ENCODE measurements at places on chromosomes 6 and 20.
A peak's percentile ranks its signal among the peaks of the same experiment; 100 is the strongest.

DNA sequence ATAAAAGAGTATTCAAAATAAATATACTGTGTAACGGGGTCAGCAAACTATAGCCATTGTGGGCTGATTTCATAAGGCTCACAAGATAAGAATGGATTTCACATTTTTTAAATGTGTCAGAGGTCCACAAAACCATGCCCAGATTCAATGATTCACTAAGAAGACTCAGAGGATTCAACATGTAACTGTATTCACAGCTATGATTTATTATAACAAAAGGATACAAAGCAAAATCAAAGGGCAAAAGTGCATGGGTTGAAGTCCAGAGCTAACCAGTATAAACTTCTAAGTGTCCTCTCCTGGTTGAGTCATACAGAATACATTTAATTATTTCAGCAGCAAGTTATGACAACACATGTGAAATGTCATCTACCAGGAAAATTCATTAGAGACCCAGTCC lies 49.2 kb downstream of the TBC1D32 start:
- no peak for DNase-seq

- DNase-seq = no peak
Observed at GRCh38 chr6:88867841-88868731, 95.3 kb downstream of the RNGTT start.

- DNase-seq = no peak
Observed at GRCh38 chr20:31670371-31671228, 32.9 kb downstream of the COX4I2 start.

- no peak for DNase-seq
Observed at GRCh38 chr6:54614499-54615195, 231.9 kb upstream of the FAM83B start.

DNA sequence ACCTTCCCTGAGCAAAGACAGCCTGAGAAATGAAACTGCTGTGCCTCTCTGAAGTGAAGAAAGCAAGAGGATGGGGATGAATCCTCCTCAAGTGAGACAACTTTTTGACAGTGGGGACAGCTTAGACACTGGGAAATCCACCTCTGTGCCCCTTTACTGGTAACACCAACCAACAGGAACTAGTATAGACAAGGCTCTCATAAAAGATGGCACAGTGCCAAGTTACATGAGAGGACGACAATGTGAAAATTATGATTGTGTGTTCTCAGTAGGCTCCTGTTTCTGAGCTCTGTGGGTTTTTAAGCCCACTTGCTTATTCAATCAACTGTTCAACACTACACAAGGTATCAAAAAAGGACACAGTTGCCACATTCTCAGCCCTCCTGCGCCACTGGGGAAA lies 41.6 kb upstream of the LYRM2 start:
- no peak for DNase-seq

DNA sequence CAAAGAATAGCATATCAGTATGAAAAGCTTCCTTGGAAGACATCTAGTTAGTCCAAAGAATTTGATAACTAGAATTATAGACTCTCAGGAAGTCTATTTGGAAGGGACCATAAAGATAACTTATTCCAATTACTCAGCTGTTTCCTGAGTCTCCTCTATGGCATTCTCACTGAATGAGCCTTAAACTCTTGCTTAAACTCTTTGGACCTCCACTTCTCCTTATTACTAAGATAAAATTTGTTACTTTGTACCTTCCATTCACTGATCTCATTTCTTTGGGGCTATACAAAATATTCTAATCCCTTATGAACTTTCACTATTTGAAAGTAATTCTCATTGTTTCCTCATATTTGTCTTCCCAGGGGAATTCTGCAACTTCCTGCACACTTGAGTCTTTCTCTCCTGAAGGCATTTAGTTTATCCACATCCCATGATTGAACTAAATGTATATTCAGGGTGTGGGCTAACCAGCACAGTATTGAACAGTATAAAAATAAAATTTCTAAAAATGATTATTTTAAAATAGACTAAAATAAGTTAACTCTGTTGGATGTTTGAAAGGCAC lies 67.1 kb upstream of the NOTCH4 start:
- DNase-seq = no peak

- peak; percentile 15 for DNase-seq
Observed at GRCh38 chr6:101266063-101266462, 127.4 kb upstream of the GRIK2 start.

DNA sequence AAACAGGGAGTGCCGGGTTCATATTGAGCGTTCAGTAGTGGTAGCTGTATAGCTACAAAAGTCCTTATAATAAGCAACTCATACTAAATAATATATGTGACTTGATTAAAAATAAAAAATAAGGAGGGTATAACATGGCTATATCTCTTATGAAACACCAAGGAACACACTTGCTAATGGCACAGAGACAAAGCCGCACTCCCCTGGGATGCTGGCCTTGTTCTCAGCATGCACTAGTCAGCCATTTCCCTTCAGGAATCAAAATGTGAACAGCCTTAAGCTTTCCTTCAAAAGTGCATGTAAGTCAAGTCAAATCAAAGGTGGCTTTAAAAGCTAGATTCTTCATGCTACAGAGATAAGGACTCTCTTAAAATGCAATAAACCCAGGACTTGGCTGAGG lies 9.4 kb downstream of the HMGCLL1 start:
- DNase-seq = no peak

- no peak for DNase-seq
Observed at GRCh38 chr20:33112547-33113386, 33.3 kb downstream of the BPIFB4 start.

- DNase-seq = no peak
Observed at GRCh38 chr6:85459224-85459901, 9.5 kb downstream of the NT5E start.

- DNase-seq = no peak
Observed at GRCh38 chr20:53399592-53400335, 193.9 kb downstream of the ZNF217 start.

Data from CD4-positive, alpha-beta T cell treated with Interleukin-4 for 1 hour (primary cell).